ENCODE measurements at places on chromosomes 11 and 22.

DNA sequence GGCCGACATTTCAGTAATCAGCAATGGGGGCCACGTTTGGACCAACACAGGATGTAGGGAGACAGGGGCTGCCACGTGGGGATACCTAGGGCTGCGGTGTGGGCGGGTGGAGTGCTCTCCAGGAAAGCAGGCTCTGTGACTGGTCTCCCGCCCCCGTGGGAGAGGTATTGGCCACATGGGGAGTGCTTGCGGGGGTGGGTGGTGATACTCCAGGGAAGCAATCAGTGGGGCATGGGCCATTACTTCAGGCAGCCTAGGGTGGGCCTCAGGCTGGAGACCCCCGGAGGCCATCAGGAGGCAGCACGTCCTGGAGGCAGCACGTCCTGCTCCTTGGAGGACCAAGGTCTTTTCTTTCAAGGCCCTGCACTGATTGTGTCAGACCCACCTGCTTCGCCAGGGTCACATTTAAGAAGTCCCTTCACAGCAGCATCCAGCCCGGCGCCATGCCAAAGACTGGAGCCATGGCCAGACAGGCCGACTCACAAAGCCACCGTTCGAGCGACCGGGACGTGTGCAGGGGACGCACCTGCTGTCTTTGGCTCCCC lies 3.0 kb upstream of the MUC2 start:
- DNase-seq = no peak

- DNase-seq = no peak
These were observed 9.4 kb upstream of the OSM start for GRCh38 chr22:30276039-30276438.

DNA sequence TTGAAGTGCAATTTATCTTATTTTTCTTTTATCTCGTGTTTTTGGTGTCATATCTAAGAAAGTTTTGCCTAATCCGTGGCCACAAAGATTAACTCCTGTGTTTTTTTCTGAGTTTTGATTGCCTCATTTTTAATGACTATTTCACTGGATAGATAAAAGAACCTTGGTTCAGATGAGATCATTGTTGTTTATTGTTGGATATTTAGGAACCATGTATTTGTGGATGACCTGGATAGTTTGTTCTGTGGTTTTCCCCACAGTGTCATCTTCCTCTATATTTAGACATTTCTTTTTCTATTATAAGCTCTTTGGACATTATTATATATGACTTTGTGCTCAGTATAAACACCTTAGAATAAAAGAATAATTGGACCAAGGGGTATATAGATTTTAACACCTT lies 37.2 kb downstream of the PPP6R3 start:
- DNase-seq = no peak

GRCh38 chr11:64757549-64758329 lies 2.0 kb downstream of the PYGM start:
- no peak for DNase-seq

DNA sequence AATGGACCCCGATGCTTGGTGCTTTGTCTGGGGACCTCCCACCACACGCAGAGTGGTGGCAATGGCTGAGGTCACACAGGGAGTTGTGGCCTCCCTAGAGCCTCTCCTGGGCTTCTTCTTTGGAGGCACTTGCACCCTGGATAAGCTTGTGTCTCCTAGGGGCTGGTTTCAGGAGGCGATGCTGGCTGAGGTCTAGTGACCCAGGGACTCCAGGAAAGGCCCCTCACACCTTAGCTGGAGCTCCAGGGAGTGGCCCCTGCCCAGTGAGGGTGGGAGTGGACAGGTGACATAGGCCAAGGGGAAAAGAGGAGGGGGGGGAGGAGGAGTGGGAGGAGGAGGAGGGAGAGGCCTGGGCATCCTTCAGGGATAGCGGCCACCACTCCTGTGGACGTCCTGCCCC lies 810 bp downstream of the IGLL1 start:
- DNase-seq = no peak

- DNase-seq = peak; percentile 84
These were observed 168.5 kb downstream of the ARHGAP42 start for GRCh38 chr11:100855466-100856067.

DNA sequence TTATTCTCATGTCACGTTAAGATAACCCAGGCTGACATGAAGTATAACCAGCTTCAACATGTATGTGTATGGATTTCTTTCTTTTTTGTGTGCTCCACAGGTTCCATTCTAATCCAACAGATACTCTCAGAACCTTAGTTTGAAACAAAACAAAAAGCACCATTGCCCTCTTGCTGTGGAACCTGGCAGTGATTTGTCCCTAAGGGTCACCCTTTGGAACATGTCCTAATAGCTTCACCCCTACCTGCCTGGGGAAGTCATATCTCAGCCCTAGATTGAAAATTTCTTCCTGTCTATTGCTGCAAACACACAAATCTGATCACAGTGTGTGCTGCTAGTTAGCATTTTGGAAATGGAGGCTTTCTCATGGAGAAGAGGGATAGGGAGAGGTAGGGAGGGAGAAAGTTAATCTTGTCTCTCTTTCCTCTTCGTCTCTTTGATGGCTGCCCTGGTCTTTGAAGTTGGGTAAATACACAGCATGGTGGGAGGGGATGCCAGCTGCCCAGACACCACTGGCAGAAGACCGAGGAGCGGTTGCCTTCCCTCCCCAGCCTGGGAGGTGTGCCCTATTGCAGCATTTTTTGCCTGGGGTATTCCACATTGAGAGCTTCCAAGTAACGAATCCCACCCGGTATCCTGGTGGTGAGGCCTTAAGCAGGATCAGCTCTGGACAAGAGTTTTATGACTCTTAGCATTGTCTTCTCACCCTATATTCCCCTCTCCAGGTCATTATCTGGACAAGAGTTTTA lies 11.6 kb upstream of the CADM1 start:
- no peak for DNase-seq

GRCh38 chr11:122843281-122844141 lies 5.2 kb downstream of the CRTAM start:
- DNase-seq = no peak

DNA sequence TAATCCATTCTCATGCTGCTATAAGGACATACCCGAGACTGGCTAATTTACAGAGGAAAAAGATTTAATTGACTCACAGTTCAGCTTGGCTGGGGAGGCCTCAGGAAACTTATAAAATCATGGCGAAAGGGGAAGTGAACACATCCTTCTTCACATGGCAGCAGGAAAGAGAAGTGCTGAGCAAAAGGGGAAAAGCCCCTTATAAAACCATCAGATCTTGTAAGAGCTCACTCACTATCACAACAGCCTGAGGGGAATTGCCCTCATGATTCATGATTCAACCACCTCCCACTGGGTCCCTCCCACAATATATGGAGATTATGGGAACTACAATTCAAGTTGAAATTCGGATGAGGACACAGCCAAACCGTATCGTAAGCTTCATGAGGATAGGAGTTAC lies 3.8 kb upstream of the CYB5R2 start:
- DNase-seq = peak; percentile 54

DNA sequence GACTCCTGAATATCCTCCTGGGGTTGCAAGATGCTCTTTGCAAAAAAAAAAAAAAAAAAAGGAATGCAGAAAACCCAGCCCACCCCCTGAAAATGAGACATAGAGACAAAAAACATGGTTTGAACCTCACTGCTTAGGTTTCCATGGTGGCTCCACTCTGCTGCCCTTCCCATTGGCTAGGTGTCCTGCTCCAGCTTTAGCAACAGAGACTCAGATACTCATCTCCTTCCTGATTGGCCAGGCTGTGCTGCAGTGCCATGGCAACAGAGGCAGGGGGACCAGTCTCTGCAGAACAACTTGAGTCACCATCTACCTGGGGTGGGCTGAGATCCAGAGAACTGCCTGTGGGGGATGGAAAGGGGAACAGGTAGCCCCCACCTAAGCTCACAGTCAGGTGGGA lies 17.4 kb upstream of the YWHAH start:
- peak; percentile 39 for DNase-seq

DNA sequence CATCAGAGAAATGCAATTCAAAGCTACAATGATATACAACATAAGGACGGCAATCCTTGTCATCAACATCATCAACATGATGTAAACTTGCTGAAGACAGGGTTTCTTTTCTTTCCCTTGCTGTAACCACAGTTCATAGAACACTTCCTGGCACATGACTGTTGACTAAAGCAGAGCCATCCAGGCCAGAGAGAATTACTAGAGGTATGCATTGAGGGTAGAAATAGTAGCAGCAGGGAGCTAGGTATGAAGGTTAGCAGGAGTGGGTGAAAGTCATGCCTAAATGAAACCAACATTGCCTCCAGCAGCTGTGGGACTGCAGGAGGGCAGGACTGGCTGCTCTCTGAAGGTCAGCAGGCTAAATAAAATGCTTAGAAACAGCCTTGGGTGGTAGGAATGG lies 103.7 kb downstream of the LRRC32 start:
- DNase-seq = peak; percentile 78

- DNase-seq = peak; percentile 63
These were observed 25.7 kb downstream of the DRD4 start for GRCh38 chr11:662689-663274.

DNA sequence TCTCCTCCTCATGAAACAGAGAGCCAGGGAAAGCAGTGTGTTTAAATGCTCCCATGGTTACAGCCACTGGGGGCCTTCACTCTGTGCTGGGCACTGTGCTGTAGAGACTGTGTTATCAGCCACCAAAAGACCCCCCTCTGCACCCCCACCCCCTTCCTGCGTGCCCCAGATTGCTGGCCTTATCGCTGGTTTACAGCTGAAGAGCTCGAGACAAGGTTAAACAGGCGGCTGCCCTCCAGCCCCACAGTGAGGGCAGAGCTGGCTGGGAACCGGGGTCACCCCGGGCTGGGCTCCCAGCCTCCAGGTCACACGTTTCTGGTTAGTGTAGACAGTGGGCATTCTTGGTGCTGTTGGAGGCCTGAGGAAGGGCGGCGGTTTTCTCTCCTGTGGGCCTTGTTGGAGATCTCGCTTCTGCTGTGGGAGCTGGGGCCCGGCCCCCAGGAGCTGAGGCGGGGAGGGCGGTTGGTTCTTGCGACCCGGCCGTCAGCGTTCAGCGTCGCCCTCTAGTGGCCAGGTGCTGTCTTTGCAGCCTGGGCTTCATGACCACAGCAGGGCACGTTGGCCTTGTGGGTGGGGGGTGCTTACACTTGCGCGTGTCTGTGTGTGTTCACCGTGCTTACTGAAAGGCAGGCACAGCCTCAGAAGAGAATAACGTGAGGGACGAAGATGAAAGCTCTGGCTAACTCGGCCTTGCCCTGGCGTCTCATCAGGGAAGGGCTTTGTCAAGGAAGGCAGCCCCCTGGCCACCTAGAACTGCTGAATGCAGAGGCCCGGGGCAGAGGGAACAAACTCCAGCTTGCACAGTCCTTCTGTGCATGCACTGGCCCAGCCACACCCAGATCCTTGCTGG lies 40.8 kb downstream of the TBC1D22A start:
- peak; percentile 49 for DNase-seq

All from choroid plexus epithelial cell (primary cell).